ENCODE measurements at places on chromosomes 3 and 15. TPM values are rescaled to one million over a fixed set of nuclear protein-coding genes. Genes with fewer than 3 reads are reported as not detected.

The MORC1 gene
- not detected for total RNA-seq

The SERPINI2 gene
- total RNA-seq, result not detected

GRCh38 chr3:171895291-171895690 is 52.1 kb downstream of the TMEM212 start:
- no peak for DNase-seq

DNA sequence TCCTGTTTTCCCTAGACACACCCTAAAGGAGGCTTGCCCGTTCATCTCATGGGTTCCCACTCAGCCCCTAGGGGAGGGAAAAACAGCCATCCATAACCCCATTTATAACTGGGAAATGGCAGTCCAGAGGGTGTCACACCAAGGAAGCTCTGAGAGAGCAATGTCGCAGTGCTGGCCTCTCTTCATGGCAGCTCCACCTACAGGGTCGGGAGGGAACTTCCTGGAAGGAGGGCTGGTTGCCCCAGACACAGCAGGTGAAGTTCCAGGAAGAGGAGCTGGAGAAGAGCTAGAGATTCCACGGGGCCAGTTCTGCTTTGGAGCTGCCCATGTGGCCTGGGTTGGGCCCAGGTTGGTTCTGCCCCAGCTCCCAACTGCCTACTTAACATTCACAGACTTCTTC is 22.3 kb upstream of the LINGO1 start:
- no peak for DNase-seq

All from heart left ventricle (tissue), 16 donors.